ENCODE measurements at places on chromosomes 6 and 20.

DNA sequence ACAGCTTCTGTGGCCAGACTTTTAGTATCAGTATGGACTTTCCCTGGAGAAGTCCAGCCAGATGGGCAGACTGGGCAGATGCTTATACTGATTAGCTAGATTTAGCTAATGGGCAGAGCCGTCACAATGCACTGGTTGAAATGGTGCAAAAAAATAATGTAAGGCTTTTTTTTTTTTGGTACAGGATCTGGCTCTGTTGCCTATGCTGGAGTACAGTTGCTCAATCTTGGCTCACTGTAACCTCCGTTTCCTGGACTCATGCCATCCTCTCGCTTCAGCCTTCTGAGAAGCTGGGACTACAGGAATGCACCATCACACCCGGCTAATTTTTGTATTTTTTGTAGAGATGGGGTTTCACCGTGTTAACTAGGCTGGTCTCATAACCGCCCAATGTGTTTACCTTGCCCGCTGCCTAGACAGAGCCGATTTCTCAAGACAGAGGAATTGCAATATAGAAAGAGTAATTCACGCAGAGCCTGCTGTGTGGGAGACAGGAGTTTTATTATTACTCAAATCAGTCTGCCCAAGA is 16.4 kb upstream of the KIFC1 start:
- DNase-seq = peak; percentile 73

- no peak for DNase-seq
Observed at GRCh38 chr6:13687917-13688351, 23.7 kb downstream of the RANBP9 start.

GRCh38 chr6:90169374-90169773 is 127.3 kb downstream of the BACH2 start:
- no peak for DNase-seq

- no peak for DNase-seq
Observed at GRCh38 chr6:24949020-24949569, 13.3 kb upstream of the RIPOR2 start.

DNA sequence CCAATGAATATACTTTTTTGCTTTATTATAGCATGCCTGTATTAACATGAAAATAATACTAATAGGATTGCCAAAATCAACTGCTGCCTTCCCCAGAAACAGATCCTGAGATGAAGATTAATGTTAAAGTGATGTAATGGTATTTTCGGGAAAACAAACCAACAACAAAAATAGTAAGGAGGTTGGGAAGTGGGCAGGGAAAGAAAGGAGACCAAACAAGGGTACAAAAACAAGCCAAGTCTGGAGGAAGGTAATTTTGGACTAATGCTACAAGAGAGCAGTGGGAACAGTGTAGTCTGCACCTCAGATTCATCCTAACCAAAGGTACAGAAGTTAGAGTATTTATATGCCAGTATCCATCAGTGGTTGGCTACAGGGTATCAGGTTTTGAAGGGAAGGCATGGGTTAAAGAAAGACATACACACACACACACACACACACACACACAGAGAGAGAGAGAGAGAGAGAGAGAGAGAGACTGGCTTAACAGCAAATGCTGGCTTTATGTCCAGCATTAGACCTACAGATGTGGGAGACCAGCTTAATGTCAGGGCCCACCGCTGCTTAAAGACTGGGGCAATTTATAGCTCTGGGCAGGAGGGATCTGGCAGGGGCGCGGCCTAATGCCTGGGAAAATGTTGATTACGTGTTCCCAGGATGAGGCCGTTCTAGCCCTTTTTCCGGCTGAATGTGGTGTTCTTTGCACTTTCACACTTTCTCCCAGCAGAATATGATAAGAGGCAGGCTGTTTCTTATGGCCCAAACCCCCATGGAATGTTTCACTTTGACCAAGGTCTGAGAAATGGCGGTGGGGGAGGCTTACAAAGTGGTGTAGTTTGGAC is 3.8 kb upstream of the SLC17A1 start:
- no peak for DNase-seq

- peak; percentile 19 for DNase-seq
Observed at GRCh38 chr6:149961728-149962425, 1.9 kb upstream of the ULBP1 start.

DNA sequence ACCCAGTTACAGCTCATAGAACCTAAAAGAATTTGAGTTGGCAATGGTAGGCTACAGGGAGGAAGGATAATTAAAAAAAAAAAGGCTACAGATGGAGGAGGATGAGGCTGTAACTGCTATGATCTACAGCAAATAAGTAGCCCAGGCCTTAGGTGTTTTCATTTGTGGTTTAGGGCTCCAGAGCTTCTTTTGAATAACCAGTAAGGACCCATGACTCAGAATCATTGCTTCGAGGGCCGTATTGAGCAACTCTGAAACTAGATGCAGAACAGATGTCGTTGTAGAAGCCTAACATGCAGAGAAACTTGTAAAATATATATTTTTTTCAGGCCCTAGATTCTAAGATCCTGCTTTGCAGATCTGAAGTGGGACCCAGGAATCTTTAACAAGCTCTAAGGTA is 19.0 kb upstream of the ASIP start:
- DNase-seq = peak; percentile 94

DNA sequence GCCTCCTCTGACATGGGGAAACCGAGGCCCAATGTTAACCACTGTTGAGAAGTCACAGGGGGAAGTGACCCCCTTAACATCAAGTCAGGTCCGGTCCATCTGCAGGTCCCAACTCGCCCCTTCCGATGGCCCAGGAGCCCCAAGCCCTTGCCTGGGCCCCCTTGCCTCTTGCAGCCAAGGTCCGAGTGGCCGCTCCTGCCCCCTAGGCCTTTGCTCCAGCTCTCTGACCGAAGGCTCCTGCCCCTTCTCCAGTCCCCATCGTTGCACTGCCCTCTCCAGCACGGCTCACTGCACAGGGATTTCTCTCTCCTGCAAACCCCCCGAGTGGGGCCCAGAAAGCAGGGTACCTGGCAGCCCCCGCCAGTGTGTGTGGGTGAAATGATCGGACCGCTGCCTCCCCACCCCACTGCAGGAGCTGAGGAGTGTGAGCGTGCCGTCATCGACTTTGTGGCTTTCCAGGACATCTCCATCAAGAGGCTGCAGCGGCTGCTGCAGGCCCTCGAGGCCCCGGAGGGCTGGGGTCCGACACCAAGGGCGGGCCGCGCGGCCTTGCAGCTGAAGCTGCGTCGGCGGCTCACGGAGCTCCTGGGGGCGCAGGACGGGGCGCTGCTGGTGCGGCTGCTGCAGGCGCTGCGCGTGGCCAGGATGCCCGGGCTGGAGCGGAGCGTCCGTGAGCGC is 1.6 kb downstream of the TNFRSF6B start:
- no peak for DNase-seq

GRCh38 chr6:98137391-98137790 is 697.0 kb upstream of the POU3F2 start:
- no peak for DNase-seq

GRCh38 chr6:24907919-24908649 is 27.7 kb downstream of the RIPOR2 start:
- no peak for DNase-seq
